ENCODE measurements at places on chromosomes 6 and 20.

GRCh38 chr20:49862607-49863200 lies 50.1 kb downstream of the SLC9A8 start:
- no peak for DNase-seq

DNA sequence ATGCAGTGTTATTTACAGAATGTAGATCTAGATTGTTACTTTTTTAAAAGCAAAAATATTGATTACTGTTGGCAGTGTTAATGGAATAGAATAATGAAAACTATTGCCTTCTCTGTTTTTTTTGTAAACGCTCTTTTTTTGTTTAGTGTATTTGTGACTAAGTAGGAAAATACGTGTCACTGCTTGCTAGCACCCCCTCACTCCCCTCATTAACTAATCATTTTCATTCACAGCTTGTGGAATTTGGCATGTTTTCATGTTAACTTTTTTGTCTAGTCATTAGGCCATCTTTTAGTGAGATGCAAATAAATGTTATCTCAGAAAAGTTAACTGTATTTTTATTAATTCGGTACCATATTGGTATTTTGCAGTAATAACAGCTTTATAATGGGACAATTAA lies 29.8 kb downstream of the ADGRG6 start:
- DNase-seq: no peak

DNA sequence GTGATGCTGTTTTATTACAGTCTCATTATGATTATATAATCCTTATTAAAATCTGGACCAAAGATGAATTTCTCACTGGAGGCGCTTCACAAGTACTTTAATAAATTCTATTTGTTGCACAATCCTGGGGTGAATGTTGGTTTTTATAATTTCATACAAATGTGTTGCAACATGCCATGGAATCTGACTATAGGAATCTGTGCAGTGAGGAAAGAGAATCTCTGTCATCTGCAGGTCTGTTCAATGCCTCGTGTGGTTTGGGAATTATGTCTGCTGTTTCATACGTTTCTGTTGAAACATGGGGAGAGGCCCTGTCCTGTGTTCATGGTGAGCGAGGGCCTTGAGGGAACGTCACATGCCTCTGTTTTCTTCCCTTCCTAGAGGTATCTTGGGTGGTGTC lies 277.3 kb downstream of the CDH4 start:
- no peak for DNase-seq

GRCh38 chr6:168584249-168584648 lies 143.3 kb downstream of the SMOC2 start:
- DNase-seq: no peak

DNA sequence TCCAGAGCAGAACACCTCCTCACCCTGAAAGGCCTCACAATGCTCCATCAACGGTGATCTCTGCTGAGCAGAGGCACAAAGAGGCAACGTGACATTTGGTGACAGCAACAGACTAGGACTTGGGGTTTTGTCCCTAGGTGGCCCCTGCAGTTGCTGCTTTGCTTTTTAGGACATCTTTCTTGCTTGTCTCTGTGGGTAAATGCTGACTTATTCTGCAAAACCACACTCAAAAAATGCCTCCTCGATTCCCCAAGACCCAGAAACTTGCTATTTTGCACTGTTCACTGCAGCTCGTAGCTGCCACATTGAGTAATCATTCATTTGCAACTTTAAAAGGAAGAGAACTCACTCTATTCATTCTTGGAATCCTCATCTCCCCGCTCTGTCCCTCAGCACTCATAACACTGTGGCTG lies 209.9 kb downstream of the LY86 start:
- no peak for DNase-seq

DNA sequence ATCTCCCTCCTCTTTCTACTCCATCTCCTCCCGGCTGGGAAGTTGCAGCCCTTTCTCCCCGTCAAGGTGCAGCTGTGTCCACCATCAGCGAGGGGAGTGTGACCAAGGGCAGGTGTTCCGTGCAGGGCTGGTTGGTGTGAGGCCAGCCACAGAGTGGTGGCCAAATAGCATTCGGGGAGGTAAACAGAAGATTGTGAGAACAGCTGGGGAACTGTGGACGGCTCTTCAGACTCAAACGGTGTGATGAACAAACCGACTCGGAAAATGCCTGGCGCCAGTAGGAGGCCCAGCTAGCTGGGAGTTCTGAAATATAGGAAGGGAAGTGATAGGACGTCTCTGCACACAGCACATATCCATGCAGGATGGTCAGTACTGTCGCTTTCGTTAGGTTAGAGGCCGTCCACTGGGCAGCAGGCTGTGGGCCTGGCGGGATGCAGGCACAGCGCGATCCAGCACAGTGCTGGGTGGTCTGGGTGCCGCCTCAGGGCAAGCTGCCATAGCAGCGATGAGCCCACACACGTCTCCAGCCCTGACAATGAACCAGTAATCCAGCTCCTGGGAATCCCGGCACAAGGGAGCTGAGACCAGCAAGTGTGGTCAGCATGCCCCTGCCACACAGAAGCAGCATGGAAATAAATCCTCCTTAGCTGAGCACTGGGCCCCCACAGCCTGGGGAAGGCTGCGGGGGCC lies 258.1 kb downstream of the TAF4 start:
- DNase-seq: no peak

- DNase-seq: no peak
These were observed 109.3 kb upstream of the TAB2 start for GRCh38 chr6:149208134-149208601.

GRCh38 chr6:117481278-117481925 lies 1.1 kb upstream of the DCBLD1 start:
- DNase-seq: peak; percentile 21

GRCh38 chr20:45612314-45612713 lies 17.2 kb upstream of the WFDC10A start:
- no peak for DNase-seq

DNA sequence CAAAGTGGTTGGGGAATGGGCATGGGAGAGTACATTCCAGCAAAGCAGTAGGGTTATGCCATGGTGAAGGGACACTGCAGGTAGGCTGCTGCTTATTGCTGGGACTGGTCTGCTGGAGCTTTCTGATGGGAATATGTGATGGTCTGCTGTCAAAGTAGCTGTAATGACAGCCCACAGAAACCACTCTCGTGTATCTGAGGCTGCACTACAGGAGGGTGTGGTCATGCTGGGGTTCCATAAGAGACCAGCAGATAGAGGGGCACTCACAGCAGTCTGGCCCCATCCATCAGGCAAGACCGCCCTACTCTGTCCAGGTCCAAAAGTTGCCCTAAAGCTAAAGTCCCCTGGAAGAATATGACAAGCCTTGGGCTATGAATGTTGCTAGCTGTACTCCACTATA lies 739.3 kb downstream of the COL12A1 start:
- DNase-seq: no peak

DNA sequence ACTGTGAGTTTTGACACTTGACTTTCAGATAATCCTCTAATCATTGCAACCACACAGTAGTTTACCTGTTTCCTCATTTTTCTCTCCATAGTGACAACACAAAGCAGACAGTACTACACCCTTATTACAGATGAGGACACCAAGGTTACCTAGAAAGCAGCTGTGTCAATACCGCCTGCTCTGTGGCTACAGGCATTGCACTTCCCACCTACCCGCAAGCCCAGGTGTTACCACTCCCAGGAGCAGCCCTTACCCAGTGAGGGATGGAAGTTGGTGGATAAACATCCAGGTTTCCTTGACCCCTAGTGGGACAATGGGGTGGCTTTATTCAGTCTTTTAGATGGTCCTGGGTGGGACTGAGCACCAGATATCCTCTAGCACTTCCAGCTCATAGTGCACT lies 503.6 kb downstream of the PTPRT start:
- DNase-seq: no peak

GRCh38 chr6:71681234-71681867 lies 205.0 kb upstream of the RIMS1 start:
- no peak for DNase-seq

- DNase-seq: no peak
These were observed 21.3 kb upstream of the NUS1 start for GRCh38 chr6:117653949-117654348.
